ENCODE measurements at places on chromosomes 16 and 17. TPM values are rescaled to one million over a fixed set of nuclear protein-coding genes. Genes with fewer than 3 reads are reported as not detected.

TPSD1 gene
- total RNA-seq, result 7.1 TPM

C17orf67 gene
- 2.7 TPM for total RNA-seq

SPNS3 gene
- total RNA-seq, result not detected

GRIN2C gene
- not detected for total RNA-seq

SLC38A8 gene
- not detected for total RNA-seq

- H3K4me3 ChIP-seq, result no peak overlapping the region
- H3K4me1 ChIP-seq, result no peaks in the 10 kb centered on the region
- H3K27ac ChIP-seq, result no peak overlapping the region
- H3K36me3 ChIP-seq, result no peaks in the 10 kb centered on the region
- no peaks in the 10 kb centered on the region for H3K27me3 ChIP-seq
These were observed 71.7 kb downstream of the RPH3AL start for GRCh38 chr17:280901-281300.

- H3K4me1 ChIP-seq, result no peaks in the 10 kb centered on the region
- no peaks in the 10 kb centered on the region for H3K27me3 ChIP-seq
- no peaks in the 10 kb centered on the region for H3K36me3 ChIP-seq
- no peak for DNase-seq
- H3K4me3 ChIP-seq, result no peak overlapping the region
- no peak overlapping the region for H3K27ac ChIP-seq
These were observed 276.4 kb upstream of the PSMD7 start for GRCh38 chr16:74020095-74020670.

- no peaks in the 10 kb centered on the region for H3K4me1 ChIP-seq
- no peak for DNase-seq
- H3K36me3 ChIP-seq, result no peaks in the 10 kb centered on the region
These were observed 227.6 kb upstream of the ASIC2 start for GRCh38 chr17:33520426-33521330.

- no peak overlapping the region for H3K27ac ChIP-seq
- H3K36me3 ChIP-seq, result no peaks in the 10 kb centered on the region
- no peak for DNase-seq
- no peak overlapping the region for H3K4me3 ChIP-seq
These were observed 11.5 kb upstream of the PRSS54 start for GRCh38 chr16:58306327-58306726.

DNA sequence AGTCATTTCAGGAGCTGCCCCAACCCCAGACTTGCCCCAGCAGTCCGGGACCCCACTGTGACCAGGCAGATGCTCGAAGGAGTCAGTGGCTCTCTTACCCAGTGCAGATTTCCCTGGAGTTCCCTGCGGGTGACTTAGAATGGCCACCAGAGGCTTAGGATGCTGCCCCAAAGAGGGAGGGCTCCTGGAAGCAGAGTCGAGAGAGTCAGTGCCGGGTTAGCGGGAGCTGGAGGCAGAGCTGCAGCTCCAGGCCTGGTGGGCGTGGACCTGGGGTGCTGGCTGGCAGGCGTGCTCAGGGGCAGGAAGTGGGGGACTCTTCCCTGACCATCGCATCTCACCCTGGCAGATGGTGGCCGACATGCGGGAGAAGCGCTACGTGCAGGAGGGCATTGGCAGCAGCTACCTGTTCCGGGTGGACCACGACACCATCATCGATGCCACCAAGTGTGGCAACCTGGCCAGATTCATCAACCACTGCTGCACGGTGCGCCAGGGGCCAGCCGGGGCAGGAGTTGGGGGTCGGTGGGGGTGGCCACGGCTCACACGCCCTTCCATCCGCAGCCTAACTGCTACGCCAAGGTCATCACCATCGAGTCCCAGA lies 1.6 kb upstream of the HSD3B7 start:
- no peak for DNase-seq
- H3K27me3 ChIP-seq, result no peaks in the 10 kb centered on the region
- no peak overlapping the region for H3K4me3 ChIP-seq
- no peak overlapping the region for H3K27ac ChIP-seq

DNA sequence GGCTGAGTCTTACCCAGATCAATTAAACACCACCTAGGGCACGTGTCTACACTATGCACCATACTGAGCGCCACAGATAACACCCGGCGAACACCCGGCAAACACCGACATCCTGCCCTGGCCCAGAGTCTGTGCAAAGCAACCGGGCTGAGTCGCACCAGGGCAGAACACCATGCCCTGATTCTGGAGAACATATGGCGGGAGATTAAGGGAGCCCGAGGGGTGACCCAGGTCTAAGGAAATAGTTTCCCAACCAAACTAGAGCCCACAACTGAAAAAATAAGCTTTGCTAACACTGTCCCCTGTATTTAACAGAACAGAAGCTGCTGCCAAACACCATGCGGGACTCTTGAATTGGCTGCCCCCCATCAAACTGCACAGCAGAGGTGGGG lies 22.1 kb downstream of the MYO18A start:
- peaks cover 69% of the 10 kb centered on the region for H3K4me1 ChIP-seq
- H3K4me3 ChIP-seq, result no peak overlapping the region
- H3K27ac ChIP-seq, result peak overlapping the region; percentile 42
- peaks cover 5% of the 10 kb centered on the region for H3K36me3 ChIP-seq
- DNase-seq, result no peak
- no peaks in the 10 kb centered on the region for H3K27me3 ChIP-seq

GRCh38 chr16:55559233-55559632 lies 7.3 kb upstream of the CAPNS2 start:
- no peak overlapping the region for H3K27ac ChIP-seq
- no peaks in the 10 kb centered on the region for H3K36me3 ChIP-seq
- H3K4me3 ChIP-seq, result no peak overlapping the region
- DNase-seq, result no peak
- H3K27me3 ChIP-seq, result no peaks in the 10 kb centered on the region

GRCh38 chr17:81011951-81012350 lies 20.3 kb downstream of the CHMP6 start:
- H3K27me3 ChIP-seq, result no peaks in the 10 kb centered on the region
- H3K36me3 ChIP-seq, result no peaks in the 10 kb centered on the region
- no peaks in the 10 kb centered on the region for H3K4me1 ChIP-seq

DNA sequence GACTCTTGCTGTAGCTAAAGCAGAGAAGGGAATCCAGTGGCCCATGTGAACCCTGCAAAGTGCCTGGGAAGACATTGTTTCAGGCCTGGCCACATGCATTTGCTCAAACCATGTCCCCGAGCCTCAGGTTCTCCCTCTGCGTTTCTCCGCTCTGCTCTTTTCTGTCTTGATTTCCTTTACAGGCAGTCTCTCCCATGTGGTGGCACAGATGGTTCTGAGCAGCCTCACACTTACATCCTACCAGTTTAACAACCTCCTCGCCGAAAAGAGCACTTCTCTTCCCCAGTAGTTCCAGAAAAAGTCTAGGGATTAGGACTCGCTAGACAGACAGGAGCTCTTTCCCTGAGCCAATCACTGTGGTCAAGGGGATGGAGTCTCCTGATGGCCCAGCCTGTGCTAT lies 28.3 kb upstream of the MYH10 start:
- no peaks in the 10 kb centered on the region for H3K36me3 ChIP-seq
- no peak overlapping the region for H3K27ac ChIP-seq
- H3K4me1 ChIP-seq, result no peaks in the 10 kb centered on the region
- DNase-seq, result no peak

DNA sequence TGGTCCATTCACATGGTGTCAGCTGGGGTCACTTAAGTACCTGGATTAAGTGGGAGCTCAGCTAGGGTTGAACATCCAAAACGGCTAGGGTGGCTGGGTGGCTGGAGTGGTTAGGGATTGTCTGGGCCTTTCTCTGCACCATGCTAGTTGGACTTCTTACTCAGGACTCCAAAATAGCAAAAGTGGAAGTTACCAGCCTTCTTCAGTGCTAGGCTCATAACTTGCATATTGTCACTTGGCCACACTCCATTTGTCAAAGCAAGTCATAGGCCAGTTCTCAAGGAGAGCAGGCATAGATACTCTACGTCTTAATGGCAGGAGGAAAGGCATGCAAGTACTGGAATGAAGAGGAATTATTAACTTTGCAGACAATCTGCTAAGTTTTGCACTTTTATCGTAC lies 69.7 kb downstream of the ESRP2 start:
- no peak overlapping the region for H3K4me3 ChIP-seq
- H3K27me3 ChIP-seq, result no peaks in the 10 kb centered on the region
- no peak overlapping the region for H3K27ac ChIP-seq

- no peak overlapping the region for H3K27ac ChIP-seq
- DNase-seq, result no peak
- peaks cover 15% of the 10 kb centered on the region for H3K4me1 ChIP-seq
- no peaks in the 10 kb centered on the region for H3K36me3 ChIP-seq
- H3K27me3 ChIP-seq, result no peaks in the 10 kb centered on the region
These were observed 156.6 kb downstream of the PHKB start for GRCh38 chr16:47617732-47618131.

- no peak overlapping the region for H3K27ac ChIP-seq
- no peaks in the 10 kb centered on the region for H3K27me3 ChIP-seq
- no peaks in the 10 kb centered on the region for H3K36me3 ChIP-seq
- peaks cover 21% of the 10 kb centered on the region for H3K4me1 ChIP-seq
- H3K4me3 ChIP-seq, result no peak overlapping the region
- DNase-seq, result no peak
These were observed 855 bp downstream of the SLC22A31 start for GRCh38 chr16:89199241-89200123.

DNA sequence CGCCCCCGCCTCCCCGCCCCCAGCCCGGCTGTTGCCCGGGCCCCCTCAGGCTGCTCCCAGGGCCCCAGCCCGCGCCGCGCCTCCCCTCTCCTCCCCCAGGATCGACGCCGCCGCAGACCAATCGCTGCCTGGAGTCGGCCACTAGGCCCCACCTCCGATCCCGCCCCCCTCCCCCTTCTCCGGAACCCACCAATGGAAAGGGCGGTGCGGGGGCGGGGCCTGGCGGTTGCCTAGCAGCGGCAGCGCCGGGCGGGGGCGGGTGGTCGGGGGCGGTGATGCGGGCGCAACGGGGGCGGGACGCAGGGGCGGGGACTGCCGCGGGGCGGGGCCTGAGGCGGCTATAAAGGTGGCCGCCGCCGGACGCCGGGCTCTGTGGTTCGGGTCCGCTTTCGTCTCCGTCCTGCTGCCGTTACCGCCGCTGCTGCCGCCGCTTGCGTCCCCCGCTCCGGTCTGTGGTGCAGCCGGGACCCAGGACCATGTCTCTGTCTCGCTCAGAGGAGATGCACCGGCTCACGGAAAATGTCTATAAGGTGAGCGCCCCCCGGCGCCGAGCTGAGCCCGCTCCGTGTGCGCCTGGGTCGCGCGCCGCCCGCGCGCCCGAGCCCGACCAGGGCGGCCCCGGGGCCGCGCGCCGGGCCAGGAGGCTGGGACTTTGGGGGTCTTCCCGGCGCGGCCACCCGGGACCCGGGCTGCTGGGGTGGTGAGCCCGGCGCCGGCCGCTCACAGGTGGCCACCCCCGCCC lies at the start of gene BAIAP2:
TSS of gene BAIAP2 (plus strand) at position 373 of the 742 bp plus-strand sequence. CDS start at position 477, 104 bp downstream.
- peaks cover 53% of the 10 kb centered on the region for H3K4me1 ChIP-seq
- H3K36me3 ChIP-seq, result peaks cover 4% of the 10 kb centered on the region
- peak within 1 kb of the TSS; percentile 60 for H3K27ac ChIP-seq

DNA sequence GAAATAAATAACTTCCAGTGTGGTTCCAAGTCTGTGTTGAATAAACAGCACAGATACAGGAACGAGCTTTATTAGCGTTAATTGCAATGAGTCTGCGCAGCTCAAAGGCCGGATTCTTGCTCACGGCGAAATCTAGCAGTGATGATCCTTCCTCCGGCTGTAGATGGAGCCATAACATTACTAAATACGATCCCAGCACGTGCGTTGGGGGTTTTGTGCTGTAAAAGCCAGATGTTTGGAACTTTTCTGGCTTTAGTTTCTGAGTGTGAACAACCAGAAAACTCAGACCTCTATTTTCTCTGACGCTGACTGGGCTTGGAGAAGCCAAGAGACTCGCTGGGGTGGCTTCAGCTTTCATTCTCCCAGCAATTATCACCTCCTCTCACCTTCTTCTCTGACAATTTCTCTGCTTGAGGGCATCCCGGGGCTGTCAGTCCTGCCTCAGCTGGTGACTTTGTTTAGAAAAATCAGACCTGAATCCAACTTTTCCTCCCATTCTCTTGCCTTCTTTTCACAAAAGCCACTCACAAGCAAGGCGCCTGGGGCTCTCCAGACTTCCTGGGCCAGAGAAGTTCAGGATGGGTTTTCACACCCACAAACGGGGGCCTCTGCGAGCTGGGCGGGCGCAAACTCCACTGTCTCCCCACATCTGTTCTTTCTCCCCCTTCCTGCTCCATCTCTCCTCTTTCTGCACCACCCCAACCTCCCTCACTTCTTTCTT lies 47.1 kb upstream of the AKTIP start:
- no peak overlapping the region for H3K4me3 ChIP-seq
- DNase-seq, result no peak
- no peak overlapping the region for H3K27ac ChIP-seq
- H3K4me1 ChIP-seq, result no peaks in the 10 kb centered on the region

DNA sequence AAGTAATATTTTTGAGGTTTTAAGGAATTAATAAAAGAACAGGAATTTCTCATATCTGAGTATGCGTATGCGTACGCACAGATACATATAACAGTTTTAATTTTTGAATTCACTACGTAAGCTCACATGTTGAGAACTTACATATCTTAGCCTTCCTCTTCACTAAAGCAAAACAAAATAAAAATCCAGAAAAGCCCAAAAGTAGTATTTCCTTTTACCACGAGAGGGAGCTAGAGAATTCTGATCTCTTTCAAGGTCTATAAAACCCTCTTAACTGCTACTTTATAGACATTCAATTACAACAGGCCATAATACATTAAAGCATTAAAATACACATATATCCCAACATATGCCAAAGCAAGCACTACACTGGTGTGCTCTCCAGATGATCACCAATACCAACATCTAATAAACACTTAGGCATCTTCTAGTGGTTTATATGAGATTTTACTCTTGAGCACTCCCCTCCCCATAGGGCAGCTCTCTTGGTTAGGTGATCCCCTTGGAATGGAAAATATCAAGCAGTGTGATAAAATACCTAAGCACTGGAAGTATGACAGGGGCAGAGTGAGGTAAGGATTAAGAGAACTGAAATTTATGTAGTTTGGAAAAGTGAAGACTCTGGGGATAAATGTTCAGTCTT lies 94.0 kb downstream of the SKAP1 start:
- H3K27me3 ChIP-seq, result no peaks in the 10 kb centered on the region
- H3K36me3 ChIP-seq, result no peaks in the 10 kb centered on the region
- DNase-seq, result no peak
- no peak overlapping the region for H3K27ac ChIP-seq
- no peaks in the 10 kb centered on the region for H3K4me1 ChIP-seq

- peaks cover 7% of the 10 kb centered on the region for H3K4me1 ChIP-seq
- DNase-seq, result no peak
- H3K27ac ChIP-seq, result no peak overlapping the region
These were observed 21.3 kb upstream of the SALL1 start for GRCh38 chr16:51172368-51172767.

- DNase-seq, result no peak
- no peaks in the 10 kb centered on the region for H3K36me3 ChIP-seq
- no peak within 1 kb of the TSS for H3K27ac ChIP-seq
- H3K4me3 ChIP-seq, result peak within 1 kb of the TSS; percentile 60
- H3K4me1 ChIP-seq, result peaks cover 34% of the 10 kb centered on the region
- peaks cover 18% of the 10 kb centered on the region for H3K27me3 ChIP-seq
These were observed at the start of gene HOXB8 for GRCh38 chr17:48615047-48615962. TSS of gene HOXB8 (minus strand) at chr17:48615292. CDS start at chr17:48614704, 588 bp downstream.
